Activated naive CD4-positive, alpha-beta T cell (primary cell): ENCODE measurements at places on chromosomes 11 and 22.

DNA sequence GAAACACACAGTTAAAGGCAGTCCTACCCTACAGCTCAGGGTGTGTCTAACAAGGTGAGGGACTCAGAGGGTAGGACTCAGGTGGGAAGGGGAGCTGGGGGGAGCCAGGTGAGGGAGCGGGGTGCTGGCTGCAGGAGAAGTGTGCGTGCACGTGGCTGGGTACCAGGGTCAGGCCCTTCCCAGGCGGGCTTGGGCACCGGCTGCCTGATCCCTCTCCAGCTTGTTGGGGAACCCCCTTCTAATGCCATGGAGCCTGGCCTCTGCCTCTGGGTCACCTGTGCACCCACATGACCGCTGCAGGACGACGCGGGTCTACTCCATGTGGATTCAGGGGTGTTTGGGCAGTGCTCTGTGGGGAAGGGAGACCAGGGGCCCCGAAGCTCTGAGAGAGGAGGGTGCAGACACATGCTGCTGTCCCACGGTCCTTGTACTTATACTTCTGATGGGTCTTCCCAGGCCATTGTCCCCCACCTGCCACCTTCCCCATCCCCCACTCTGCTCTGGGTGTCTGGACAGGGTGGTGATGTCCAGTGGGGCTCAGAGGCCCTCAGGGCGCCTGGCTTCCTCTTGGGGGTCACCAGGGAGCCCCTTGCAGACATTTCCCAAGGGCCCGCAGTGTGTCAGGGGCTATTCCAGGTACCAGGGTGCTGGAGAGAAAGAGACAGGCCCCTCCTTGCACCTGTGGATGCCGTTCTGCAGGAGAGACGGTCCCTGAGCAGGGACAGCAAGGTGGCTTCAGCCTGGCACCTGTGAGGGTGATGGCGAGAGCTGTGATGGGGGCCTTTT, 10.4 kb upstream of the MRGPRD start:
- no peak for DNase-seq

GRCh38 chr22:29768052-29768693, 1.0 kb downstream of the UQCR10 start:
- DNase-seq, result no peak

- DNase-seq, result no peak
Measured at GRCh38 chr11:35323076-35323868, 96.1 kb downstream of the SLC1A2 start.

- no peak for DNase-seq
Measured at GRCh38 chr11:121671283-121672168, 218.8 kb upstream of the SORL1-AS1 start.

- DNase-seq, result no peak
Measured at GRCh38 chr11:68099057-68099456, 22.1 kb downstream of the CHKA start.

DNA sequence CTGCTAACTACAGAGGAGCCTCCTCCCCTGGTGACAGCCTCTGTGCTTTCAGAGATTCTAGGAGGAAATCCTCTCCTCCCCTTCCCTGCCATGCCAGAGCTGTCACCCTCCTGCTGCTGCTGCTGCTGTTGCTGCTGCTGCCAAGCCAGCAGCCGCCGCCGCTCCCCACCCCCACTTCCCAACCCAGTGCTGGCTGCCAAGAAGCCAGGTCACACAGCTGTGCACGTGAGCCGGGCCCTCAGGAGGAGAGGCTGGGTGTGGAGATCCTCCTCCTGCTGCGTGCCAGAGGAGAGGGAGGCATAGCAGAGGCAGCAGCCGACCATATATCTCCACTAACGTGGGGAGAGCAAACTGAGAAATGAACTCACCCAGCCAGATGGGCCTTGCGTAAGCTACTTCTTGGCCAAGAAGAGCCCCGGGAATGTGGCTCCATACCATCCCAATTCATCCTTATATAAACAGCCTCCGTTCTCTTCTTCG, 12.4 kb downstream of the CRY2 start:
- DNase-seq, result no peak

- DNase-seq, result no peak
Measured at GRCh38 chr11:1009991-1010390, 26.5 kb downstream of the MUC6 start.

GRCh38 chr11:34525098-34525497, 11.5 kb upstream of the ELF5 start:
- DNase-seq, result no peak

- no peak for DNase-seq
Measured at GRCh38 chr11:114060392-114061047, 1.0 kb downstream of the ZBTB16 start.

DNA sequence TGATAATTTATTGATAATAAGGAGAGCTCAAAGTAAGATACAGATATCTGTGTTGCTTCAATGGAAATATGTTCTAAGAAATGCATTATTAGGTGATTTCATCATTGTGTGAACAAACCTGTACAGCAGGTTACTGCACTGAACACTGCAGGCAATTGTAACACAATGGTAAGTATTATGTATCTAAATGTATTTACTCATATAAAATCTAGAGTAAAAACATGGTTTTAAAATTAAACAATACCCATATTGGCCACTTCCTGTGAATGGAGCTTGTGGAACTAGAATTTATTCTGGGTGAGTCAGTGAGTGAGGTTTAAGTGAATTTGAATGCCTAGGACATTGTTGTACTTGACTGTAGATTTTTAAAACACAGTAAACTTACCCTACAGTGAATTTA, 722.9 kb upstream of the RAG2 start:
- DNase-seq, result no peak

GRCh38 chr22:49738566-49738965, 89.1 kb downstream of the BRD1 start:
- DNase-seq, result no peak

DNA sequence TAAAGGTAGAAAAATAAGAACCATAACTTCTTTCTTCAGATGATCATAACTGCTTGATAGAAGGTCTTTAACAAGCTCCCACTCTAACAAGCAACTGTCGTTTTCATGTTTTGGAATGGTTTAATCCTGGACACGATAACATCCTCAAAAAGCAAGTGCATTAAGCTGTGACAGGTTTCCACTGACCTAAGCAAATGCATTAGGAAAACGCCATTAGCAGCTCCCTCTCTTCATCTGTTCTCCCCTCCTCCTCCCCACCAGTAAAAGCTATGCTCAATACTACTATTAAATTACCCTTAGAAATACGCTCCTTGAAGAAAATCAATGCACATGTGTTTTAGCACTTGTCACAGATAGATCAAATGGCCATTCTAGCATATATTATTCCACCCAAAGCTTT, 729.4 kb downstream of the OPCML start:
- DNase-seq, result no peak

DNA sequence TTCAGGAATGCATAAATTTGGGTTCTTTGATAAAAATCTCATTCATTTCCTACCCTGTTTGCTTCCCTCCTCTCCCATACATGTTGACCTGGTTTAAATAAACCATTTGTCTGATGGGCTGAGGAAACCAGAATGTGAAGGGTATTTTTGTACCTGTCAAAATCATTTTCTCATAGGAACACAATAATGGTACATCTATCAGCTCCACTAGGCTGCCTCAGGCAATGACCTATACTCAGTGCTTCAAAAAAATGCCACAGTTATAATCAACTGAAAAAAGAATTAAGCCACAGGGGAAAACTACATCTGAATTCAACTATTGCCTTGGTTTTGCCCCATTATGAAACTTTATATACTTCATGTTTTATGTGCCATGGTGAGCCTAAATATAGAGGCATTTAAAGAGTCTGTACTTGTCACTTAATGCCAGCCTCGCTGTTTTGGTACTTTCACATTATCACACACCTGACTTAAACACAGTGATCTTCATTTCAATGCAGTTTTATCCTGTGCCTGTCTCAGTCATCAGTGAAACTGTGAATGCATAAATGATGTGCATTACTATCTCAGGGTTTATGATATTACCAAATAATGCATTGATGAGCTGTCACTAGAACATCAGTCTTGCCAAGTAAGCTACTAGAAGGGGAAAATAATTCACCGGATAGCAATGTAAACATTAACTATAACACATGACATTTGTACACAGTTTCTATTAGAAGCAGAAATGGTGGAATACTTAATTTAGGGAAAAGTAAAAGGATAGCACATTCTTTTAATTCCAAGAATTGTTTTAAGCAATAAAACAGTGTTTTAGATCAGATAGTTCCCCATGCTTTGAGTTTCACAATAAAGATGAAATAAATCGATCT, 92.7 kb downstream of the MSANTD4 start:
- no peak for DNase-seq

DNA sequence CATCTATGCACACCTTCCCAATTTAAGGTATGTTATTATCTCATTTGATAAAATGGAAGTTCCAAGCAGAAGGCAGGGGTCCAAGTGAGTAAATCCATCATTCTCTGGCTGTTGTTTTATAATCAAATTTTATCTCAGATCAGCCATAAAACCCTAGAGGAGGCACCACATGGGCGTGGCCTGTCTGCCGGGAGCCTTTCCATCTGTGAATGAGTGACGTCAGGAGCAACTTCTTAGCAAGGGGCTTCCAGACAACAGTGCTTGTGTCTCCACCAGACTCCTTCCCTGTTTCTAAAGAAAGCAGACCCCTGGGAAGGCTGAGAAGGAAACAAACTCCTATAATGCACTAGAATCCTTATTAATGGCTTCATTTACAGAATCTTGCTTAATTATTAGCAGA, 13.5 kb downstream of the SEZ6L start:
- no peak for DNase-seq

- no peak for DNase-seq
Measured at GRCh38 chr11:15835788-15836411, 520.4 kb downstream of the SOX6 start.
